ENCODE measurements at places on chromosomes 11 and 22.

- peaks cover 6% of the 10 kb centered on the region for H3K27me3 ChIP-seq
- H3K4me3 ChIP-seq = no peak overlapping the region
- no peak overlapping the region for H3K27ac ChIP-seq
- DNase-seq = no peak
- H3K4me1 ChIP-seq = no peaks in the 10 kb centered on the region
- H3K36me3 ChIP-seq = no peaks in the 10 kb centered on the region
Observed at GRCh38 chr11:122046846-122047245, 69.2 kb downstream of the BLID start.

- peaks cover 5% of the 10 kb centered on the region for H3K27me3 ChIP-seq
- DNase-seq = no peak
- peaks cover 20% of the 10 kb centered on the region for H3K4me1 ChIP-seq
- H3K27ac ChIP-seq = no peak overlapping the region
Observed at GRCh38 chr22:39777716-39778454, 115.7 kb downstream of the ENTHD1 start.

- peak overlapping the region; percentile 97 for H3K27ac ChIP-seq
- H3K4me3 ChIP-seq = no peak overlapping the region
- H3K36me3 ChIP-seq = peaks cover 62% of the 10 kb centered on the region
- no peaks in the 10 kb centered on the region for H3K27me3 ChIP-seq
- no peak for DNase-seq
Observed at GRCh38 chr11:44607319-44607962, 42.0 kb downstream of the CD82 start.

DNA sequence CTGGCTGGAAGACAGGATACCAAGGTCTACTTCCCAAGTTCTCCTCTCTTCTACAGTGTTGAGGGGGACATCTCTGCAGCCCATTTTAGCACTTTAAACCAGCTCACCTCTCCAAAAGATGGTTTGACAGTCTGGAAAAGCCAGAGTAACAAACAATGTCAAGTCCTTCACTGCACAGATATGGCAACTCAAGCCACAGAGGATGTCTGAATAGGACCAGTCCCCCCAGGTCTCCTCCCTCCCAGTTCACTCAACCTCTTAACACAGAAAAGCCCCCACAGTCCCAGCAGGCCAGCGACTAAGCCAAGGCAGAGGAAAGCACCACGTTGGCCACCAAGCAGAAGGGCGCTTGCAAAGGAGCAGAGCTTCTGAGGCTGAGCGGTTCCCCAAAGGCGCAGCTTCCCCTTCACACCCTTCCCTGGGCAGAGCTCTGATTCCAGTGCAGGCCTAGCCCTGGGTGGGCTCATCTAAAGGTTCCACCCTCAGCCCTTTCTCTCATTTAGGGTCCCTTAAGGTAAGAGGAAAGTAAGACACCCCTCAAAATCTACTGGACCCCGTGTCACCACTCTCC lies 62.7 kb downstream of the PAK1 start:
- peaks cover 5% of the 10 kb centered on the region for H3K36me3 ChIP-seq
- H3K27ac ChIP-seq = peak overlapping the region; percentile 96
- H3K27me3 ChIP-seq = no peaks in the 10 kb centered on the region

DNA sequence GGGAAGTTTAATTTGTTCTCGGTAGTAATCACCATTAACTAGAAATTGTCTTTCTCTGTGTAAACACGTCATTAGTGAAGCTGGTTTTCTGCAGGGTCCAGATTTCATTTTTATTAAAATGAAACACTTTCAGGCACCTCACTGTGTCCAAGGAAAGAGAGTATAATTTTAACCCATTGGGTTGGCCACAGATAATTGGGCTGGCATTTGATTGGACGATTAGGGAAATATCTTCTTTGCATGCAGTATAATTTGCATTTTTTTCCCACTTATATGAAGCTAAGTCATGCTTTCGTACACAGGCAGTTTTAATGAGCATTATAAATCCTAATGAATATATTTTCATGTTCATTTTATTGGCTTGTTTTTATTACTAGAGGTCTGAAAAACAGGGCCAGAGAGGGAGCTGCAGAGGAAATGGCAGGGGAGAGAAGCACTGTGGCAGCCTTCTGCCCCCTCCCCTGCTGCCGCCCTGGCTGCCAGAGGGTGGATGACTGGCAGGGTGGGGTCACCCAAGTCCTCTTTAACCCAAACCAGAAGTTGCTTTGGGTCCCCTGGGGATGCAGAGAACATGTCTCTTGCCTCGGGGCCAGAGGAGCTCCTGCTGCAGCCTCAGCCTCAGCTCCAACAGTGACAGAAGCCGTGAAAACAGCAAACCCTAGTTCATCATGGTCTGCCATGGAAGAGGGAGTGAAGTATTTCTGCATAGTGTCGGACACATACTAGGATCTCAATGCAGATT lies 93.9 kb downstream of the PKNOX2 start:
- H3K27me3 ChIP-seq = peaks cover 26% of the 10 kb centered on the region
- H3K27ac ChIP-seq = no peak overlapping the region
- no peak overlapping the region for H3K4me3 ChIP-seq
- DNase-seq = no peak

DNA sequence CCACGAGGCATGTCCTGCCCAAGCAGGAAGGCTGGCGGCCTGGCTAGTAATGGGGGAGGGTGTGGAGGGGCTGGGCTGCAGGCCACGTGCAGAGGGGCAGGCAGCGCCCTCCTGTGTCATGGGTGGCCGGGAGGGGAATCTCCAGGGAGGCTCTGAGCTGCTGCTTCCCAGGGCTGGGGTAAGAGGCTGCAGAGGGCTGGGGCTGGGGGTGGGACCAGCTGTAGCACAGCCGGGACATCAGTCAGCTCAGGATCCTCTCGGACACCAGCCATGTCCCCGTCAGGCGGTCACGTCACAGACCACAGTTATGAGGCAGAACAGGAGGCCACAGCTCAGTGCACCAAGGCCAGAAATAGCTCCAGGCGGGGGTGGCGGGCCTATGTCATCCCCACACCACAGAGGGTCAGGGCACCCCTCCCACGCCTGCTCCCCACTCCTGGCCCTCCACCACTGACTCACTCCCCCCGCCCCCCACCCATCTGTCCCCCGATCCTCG lies 21.1 kb downstream of the RTN4R start:
- peaks cover 43% of the 10 kb centered on the region for H3K4me1 ChIP-seq
- no peaks in the 10 kb centered on the region for H3K36me3 ChIP-seq
- peak; percentile 66 for DNase-seq
- peaks cover 22% of the 10 kb centered on the region for H3K27me3 ChIP-seq
- H3K4me3 ChIP-seq = no peak overlapping the region

- no peak for DNase-seq
- no peaks in the 10 kb centered on the region for H3K27me3 ChIP-seq
Observed at GRCh38 chr22:30309951-30310741, 16.6 kb downstream of the TBC1D10A start.

- H3K27me3 ChIP-seq = no peaks in the 10 kb centered on the region
- H3K4me1 ChIP-seq = peaks cover 41% of the 10 kb centered on the region
- DNase-seq = no peak
- no peak overlapping the region for H3K4me3 ChIP-seq
Observed at GRCh38 chr11:65151331-65151899, 17.1 kb upstream of the SYVN1 start.

- no peak for DNase-seq
- H3K36me3 ChIP-seq = no peaks in the 10 kb centered on the region
- H3K27ac ChIP-seq = no peak overlapping the region
- H3K4me3 ChIP-seq = no peak overlapping the region
Observed at GRCh38 chr11:17744151-17744940, 9.8 kb downstream of the KCNC1 start.

DNA sequence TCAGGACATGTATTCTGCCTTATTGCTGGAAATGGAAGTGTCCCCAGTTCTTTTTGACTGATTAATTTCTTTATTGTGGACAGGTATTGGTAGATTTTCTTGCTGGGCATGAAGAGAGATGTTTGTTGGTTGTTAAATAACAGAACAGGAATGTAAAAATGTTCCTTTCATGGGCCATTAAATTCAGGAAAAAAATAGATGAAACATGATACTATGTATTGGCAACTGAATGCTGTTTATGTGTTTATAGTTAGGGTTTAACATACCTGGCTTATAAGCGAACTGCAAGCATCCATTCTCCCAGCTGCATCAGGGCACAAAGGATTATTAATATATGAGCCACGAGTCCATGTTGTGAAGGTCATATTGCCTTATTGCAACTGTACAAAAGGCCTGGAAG lies 368.5 kb downstream of the NELL1 start:
- no peaks in the 10 kb centered on the region for H3K4me1 ChIP-seq
- no peaks in the 10 kb centered on the region for H3K36me3 ChIP-seq
- no peak overlapping the region for H3K4me3 ChIP-seq

GRCh38 chr22:47065756-47066615 lies 303.5 kb downstream of the TBC1D22A start:
- H3K27ac ChIP-seq = no peak overlapping the region
- H3K27me3 ChIP-seq = no peaks in the 10 kb centered on the region
- no peak overlapping the region for H3K4me3 ChIP-seq
- no peak for DNase-seq
- H3K36me3 ChIP-seq = peaks cover 50% of the 10 kb centered on the region

GRCh38 chr11:70050243-70050642 lies 27.9 kb upstream of the ANO1 start:
- H3K4me3 ChIP-seq = no peak overlapping the region
- no peak overlapping the region for H3K27ac ChIP-seq
- no peaks in the 10 kb centered on the region for H3K4me1 ChIP-seq
- H3K27me3 ChIP-seq = peaks cover 42% of the 10 kb centered on the region
- no peaks in the 10 kb centered on the region for H3K36me3 ChIP-seq
- no peak for DNase-seq

DNA sequence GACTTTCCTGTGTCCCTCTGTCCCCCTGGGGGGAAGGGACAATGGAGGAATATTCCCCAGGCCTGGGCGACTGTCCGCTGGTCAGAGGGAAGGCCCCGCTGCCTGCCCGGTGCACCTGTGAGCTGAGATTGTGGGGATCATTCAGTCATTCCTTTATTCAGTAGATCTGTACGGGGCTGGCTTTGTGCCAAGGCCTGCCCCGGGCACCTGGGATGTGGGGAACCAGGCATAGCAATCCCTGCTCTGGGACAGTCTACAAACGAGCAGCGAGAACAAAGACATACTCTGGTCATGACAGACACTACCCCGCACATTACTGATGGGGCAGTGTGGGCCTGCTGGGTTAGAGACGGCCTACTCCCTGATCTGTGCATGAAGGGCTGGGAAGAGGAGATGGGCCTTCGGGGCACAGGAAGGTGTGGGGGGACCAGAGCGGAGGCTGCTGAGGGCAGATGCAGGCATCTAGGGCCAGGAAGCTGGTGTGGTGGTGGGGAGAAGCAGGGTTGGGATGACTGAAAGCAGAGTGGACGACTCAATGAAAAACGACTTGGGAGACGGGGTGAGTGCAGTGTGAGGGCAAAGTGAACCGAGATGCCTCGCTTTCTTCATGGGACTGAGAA lies 1.8 kb upstream of the MYO7A start:
- H3K4me1 ChIP-seq = peaks cover 24% of the 10 kb centered on the region
- peaks cover 20% of the 10 kb centered on the region for H3K27me3 ChIP-seq
- no peak overlapping the region for H3K27ac ChIP-seq
- DNase-seq = no peak

GRCh38 chr11:83611031-83611430 lies 324.9 kb upstream of the CCDC90B start:
- no peak for DNase-seq
- peaks cover 8% of the 10 kb centered on the region for H3K4me1 ChIP-seq
- no peaks in the 10 kb centered on the region for H3K36me3 ChIP-seq
- no peak overlapping the region for H3K4me3 ChIP-seq
- peaks cover 5% of the 10 kb centered on the region for H3K27me3 ChIP-seq

GRCh38 chr11:75453916-75454655 lies 21.1 kb upstream of the KLHL35 start:
- no peak for DNase-seq
- no peaks in the 10 kb centered on the region for H3K36me3 ChIP-seq
- H3K4me3 ChIP-seq = no peak overlapping the region
- no peaks in the 10 kb centered on the region for H3K4me1 ChIP-seq
- H3K27ac ChIP-seq = no peak overlapping the region
- H3K27me3 ChIP-seq = peaks cover 12% of the 10 kb centered on the region

- no peaks in the 10 kb centered on the region for H3K27me3 ChIP-seq
- no peak overlapping the region for H3K27ac ChIP-seq
- no peaks in the 10 kb centered on the region for H3K4me1 ChIP-seq
- no peak for DNase-seq
- H3K36me3 ChIP-seq = peaks cover 42% of the 10 kb centered on the region
- no peak overlapping the region for H3K4me3 ChIP-seq
Observed at GRCh38 chr22:29689880-29690213, 30.0 kb upstream of the CABP7 start.

- no peak overlapping the region for H3K27ac ChIP-seq
- H3K27me3 ChIP-seq = no peaks in the 10 kb centered on the region
- no peak overlapping the region for H3K4me3 ChIP-seq
- DNase-seq = no peak
Observed at GRCh38 chr22:29994943-29995342, 85.3 kb upstream of the HORMAD2 start.

GRCh38 chr11:61739413-61739812 lies 13.0 kb upstream of the MYRF start:
- H3K4me1 ChIP-seq = no peaks in the 10 kb centered on the region
- H3K4me3 ChIP-seq = no peak overlapping the region
- H3K36me3 ChIP-seq = no peaks in the 10 kb centered on the region
- H3K27me3 ChIP-seq = peaks cover 9% of the 10 kb centered on the region
- no peak overlapping the region for H3K27ac ChIP-seq

- DNase-seq = no peak
- no peaks in the 10 kb centered on the region for H3K4me1 ChIP-seq
- no peaks in the 10 kb centered on the region for H3K36me3 ChIP-seq
Observed at GRCh38 chr11:12330485-12331231, 46.7 kb upstream of the PARVA start.

DNA sequence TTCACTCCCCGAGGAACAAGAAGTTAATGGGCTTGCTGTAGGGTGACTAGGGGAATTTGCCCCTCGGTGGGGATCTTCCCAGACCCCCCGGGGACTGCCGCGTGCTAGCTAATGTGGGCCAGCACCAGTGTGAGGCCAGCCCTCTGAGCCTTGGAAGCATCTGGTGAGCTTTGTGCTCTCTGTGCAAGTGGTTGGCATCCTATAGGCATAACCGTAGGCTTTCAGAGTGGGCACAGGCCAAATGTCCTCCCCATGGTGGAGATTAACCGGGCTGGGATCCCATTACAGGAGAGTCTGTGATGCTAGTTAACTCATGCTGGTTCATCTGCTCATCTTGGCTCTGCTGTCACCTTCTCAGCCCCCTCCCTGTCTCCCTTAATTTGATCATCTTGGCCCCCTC lies 125.7 kb downstream of the TRIM29 start:
- H3K4me1 ChIP-seq = peaks cover 3% of the 10 kb centered on the region
- peaks cover 55% of the 10 kb centered on the region for H3K27me3 ChIP-seq
- no peak overlapping the region for H3K27ac ChIP-seq
- no peak for DNase-seq
- no peak overlapping the region for H3K4me3 ChIP-seq

DNA sequence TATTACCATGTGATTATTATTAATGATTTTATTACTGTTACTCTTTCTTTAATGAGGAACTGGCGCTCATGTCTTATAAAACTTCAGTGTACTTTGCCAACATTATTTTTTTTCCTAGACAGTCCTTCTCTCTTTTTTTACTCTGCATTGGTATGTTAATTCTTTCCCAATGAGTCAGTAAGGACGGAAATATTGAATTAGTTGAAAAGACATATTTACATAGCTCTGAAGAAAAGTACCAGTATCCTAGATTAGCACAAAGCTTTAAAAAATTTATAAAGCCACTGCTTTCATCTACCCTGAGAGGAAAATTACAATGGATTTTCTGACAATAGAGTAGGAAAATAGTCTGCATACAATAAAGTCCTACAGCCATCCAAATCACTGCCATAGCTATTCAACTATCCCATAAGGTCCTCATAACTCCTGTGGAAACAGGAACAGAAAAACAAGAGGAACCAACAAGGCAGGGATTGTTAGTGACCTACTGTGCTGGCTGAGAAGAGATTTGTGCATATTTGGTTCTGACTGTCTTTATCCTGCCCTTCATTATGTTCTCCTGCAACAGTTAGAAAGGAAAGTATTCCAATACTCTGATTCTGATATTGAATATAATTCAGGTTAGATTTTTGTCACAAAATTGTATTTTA lies 314.4 kb downstream of the AASDHPPT start:
- no peak overlapping the region for H3K27ac ChIP-seq
- H3K4me1 ChIP-seq = no peaks in the 10 kb centered on the region
- H3K36me3 ChIP-seq = no peaks in the 10 kb centered on the region
- DNase-seq = no peak
- no peaks in the 10 kb centered on the region for H3K27me3 ChIP-seq

Data from stimulated activated naive B cell treated with anti-CD40 and anti-IgM and Interleukin-4, amounts not matched to agents 10 μg/mL and 1 μg/mL and 100 μg/mL, for 72 hours (primary cell).